Effector CD4-positive, alpha-beta T cell (primary cell): ENCODE measurements at places on chromosomes 2 and 18.

DNA sequence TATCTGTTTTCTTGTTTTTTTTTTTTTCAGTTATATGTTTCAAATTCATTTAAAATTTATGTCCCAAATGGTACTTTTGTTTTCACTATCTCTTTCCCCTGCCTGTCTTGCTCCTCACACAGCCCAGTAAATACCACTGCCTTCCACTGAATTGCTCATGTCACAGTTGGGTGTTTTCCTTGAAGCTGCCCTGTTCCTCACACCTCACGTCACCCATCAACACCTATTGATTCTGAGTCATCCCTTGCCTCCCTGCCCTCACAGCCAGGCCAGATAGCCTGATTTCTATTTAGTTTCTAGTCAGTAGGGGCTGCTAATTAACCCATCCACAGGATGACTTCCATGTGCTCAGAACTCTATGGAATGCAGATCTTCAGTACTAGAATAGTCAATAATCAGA is 25.3 kb downstream of the FSHR start:
- no peak for DNase-seq

GRCh38 chr2:12867631-12868287 is 151.0 kb downstream of the TRIB2 start:
- DNase-seq, result no peak

DNA sequence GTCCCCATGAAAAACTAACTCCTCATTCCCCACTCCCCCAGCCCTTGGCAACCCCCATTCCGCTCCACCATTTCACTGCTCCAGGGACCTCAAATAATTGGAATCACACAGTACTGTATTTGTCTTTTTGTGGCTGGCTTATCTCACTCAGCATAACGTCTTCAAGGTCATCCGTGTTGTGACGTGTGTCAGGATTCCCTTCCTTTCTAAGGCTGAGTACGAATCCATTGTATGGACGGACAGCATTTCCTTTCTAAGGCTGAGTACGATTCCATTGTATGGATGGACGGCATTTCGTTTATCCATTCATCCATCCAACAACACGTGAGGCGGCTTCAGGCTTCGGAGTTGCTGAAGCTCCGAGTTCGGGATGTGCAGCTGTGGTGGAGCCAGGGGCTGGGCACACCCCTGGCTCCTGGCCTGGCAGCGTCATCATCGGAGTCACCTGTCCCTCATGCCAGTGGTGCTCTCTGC is 1.2 kb upstream of the ASB1 start:
- DNase-seq, result no peak

DNA sequence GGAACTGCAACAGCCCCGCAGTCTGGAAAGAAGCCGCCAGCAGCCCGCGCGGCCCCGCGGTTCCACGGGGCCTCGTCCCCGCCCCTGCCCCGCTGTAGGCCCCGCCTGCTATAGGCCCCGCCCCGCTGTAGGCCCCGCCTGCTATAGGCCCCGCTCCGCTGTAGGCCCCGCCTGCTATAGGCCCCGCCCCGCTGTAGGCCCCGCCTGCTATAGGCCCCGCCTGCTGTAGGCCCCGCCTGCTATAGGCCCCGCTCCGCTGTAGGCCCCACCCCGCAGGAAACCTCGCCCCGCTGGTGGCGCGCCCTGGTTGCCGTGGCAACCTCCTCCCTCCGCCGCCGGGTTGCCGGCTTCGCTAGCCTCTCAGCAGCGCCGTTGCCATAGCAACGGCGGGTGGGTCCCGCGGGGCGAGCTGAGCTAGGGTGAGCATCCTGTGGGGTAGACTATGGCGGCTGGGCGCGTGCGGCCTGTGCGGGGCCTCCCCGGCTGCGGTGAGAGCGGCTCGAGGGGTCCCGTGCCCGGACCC is 12.2 kb upstream of the KIF1A start:
- peak; percentile 98 for DNase-seq

- DNase-seq, result no peak
Observed at GRCh38 chr2:203451689-203452088, 83.4 kb downstream of the RAPH1 start.
